Stimulated activated CD4-positive, alpha-beta T cell treated with anti-CD3 and anti-CD28 coated beads, Interleukin-1b, Interleukin-23, amount 100 ng/mL, for 1 hour (primary cell): ENCODE measurements at places on chromosomes 7 and 10.

DNA sequence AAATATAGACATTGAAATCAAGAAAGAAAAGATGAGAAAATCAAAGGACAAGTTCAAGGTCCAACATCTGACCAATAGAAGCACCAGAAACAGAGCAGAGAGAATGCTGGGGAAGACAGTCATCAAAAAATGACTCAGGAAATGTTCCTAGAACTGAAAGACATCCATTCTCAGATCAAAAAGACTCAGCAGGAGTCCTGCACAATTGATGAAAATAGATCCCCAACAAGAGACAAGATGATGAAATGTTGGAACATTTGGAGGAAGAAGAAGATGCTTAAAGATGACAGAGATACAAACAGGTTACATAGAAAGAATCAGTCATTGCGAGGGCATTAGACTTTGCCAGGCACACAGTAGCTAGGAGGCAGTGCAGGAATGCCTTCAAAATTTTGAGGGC, 30.0 kb upstream of the EIF5AL1 start:
- DNase-seq, result no peak

- no peak for DNase-seq
Observed at GRCh38 chr10:114487815-114488536, 83.7 kb upstream of the AFAP1L2 start.

DNA sequence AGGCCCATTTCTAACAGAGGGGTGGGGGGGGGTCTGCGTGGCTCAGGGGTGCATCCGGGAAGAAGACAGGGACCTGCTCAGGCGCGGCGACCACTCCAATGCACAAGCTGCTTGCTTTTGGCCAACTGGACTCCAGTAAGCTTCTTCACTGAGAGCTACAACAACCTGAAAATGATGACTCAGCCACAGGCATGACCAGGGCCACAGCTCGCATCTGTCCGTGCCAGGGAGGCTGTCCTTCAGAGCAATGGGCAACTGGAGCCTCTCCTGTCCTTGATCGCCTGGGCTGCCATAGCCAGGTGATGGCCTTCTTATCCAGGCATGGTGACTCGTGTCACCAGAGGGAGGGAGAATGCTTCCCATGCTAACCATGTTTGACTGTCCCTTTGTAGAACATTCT, 81.6 kb upstream of the RNF32 start:
- no peak for DNase-seq

GRCh38 chr10:48697821-48698764, 13.4 kb downstream of the WDFY4 start:
- no peak for DNase-seq

DNA sequence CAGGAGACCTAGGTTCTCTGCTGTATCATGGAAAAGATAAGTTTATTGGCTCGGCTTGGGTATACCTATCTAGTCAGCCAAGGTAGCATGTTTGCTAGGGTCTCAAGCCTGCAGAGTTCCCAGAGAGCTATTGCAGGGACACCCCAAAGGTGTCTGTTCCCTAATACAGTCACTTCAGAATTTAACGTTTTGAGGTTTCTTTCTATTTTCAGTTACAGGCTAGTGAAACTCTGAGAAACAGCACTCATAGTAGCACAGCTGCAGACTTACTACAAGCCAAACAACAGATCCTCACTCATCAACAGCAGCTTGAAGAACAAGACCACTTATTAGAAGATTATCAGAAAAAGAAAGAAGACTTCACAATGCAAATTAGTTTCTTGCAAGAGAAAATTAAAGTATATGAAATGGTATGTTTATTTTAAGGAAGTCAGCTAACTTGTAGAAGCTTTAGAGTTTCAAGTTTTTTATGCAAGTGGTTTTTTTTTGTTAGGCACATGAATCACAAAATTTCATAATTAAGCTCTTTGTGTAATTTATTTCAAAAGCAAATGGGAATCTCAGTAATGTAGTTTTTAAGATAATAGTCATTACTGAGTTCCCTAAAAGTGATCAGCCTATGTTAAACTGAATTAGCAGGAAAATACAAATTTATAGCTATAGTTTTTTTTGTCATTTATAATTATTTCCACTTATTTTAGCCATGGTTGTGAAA, 54.9 kb downstream of the AKAP9 start:
- DNase-seq, result no peak

DNA sequence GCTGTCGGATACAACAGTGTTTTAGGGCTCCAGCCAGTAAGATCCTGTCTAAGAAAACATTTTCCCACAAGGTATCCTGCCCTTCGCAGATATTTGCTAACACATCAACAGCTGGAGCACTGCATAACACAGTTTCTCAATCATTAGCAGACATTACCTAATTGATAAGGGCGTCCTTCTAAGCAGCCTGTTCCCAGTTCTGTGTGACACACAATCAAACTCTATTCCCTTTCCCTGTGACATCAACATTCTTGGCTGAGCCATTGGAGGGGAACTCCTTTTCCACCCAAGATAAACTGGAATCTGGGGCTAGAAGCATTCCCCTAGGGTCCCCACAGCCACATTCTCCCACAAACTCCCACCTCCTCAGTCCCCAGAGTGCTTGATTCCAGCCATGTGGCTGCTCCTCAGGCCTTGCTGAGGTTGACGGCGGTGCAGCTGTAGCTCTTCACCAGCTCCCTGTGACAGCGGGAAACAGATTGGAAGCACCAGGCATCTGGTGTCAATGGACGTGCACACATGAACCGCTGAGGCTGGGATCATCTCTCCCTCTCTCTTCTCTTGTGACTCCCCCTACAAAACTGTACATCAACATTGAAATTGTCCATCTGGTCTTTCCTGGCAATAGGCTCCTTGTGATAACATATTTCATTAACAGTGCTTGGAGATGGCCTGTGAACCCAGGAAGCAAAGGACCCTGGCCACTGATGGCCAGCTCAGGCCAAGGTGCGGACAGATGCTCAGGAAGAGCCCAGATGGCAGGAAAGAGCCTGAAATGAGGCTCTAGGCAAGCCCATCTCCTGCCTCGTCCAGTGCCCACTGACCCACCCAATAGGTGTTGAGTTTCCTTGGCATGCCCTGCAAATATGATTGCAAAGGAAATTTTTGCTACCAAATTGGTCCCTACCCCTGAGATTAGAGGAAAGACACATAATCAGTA, 131.1 kb upstream of the TBX20 start:
- DNase-seq, result no peak

DNA sequence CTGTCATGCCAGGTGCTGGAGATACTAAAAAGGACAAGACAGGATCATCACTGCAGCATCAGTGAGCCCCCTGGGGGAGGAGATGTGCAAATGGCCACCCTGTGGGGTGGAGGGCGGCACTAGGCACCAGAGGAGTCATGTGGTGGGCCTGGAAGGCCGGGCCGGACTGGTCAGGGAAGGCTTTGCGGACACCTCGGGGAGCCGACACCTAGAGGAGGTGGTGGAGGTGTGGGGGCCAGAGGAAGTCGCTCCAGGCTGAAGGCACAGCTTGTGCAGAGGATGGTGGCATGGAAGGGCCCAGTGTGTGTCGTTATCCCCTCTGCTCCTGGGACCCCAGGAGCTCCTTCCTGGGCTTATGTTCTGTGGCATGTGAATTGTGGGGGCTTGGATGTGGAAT, 437.7 kb downstream of the RPS24 start:
- no peak for DNase-seq

GRCh38 chr10:1399431-1400100, 337.8 kb downstream of the ADARB2 start:
- no peak for DNase-seq

GRCh38 chr10:122176232-122177213, 94.6 kb upstream of the BTBD16 start:
- DNase-seq, result no peak
